Activated gamma-delta T cell treated with Interleukin-2 at 50 U/mL for 16 hours (primary cell): ENCODE measurements at places on chromosomes 1 and 21.

GRCh38 chr1:216222288-216222687, 201.0 kb downstream of the USH2A start:
- no peak for DNase-seq

DNA sequence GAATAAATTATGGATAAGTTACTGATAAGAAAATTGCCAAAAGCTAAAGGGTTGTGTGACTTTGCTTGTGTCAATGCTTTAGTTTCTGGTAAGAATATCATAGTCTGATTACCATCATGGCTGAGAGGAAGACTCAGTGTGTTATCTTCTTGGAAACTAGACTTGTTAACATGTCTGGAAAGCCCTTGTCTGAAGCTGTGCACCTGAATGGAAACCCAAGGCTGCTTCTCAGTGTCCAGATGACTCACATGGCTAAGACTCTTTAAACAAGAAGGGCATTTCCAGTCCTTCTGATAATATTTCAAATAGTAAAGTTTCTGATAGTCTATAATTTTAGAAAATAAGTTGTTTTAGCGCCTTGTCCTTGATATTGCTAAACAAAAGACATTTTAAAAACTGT, 1092.7 kb downstream of the PLA2G4A start:
- no peak for DNase-seq

GRCh38 chr21:46636550-46637285, 1.2 kb downstream of the PRMT2 start:
- DNase-seq = no peak

GRCh38 chr1:177983077-177983476, 13.2 kb upstream of the SEC16B start:
- no peak for DNase-seq

- no peak for DNase-seq
Measured at GRCh38 chr1:21338573-21339355, 48.5 kb upstream of the ECE1 start.
